ENCODE measurements at places on chromosomes 5 and 9. TPM values are rescaled to one million over a fixed set of nuclear protein-coding genes. Genes with fewer than 3 reads are reported as not detected.

Gene GADD45G
- 3.7 TPM for total RNA-seq

DNA sequence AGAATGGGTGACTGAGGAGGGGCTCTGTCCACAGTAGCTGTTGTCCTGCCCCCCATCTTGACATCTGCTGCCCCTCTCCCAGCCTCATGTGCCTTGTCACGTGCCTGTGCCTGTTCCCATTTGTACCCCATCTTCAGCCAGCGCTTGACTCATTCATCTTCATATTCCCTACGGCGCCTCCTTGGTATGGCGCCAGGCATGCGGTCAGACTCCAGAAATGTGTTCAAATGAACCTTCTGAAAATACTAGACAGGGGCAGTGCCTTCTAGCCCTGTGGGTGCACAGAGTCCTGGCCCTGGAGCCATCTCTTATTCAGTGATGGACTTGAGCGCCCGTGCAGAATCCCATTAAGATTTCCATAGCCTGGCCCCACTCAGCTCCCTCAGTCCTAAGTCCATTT lies 46.2 kb downstream of the CFAP77 start:
- no peak for DNase-seq

GRCh38 chr5:102216678-102217077 lies 79.4 kb downstream of the SLCO4C1 start:
- DNase-seq = no peak

Gene PDE6A
- not detected for total RNA-seq

DNA sequence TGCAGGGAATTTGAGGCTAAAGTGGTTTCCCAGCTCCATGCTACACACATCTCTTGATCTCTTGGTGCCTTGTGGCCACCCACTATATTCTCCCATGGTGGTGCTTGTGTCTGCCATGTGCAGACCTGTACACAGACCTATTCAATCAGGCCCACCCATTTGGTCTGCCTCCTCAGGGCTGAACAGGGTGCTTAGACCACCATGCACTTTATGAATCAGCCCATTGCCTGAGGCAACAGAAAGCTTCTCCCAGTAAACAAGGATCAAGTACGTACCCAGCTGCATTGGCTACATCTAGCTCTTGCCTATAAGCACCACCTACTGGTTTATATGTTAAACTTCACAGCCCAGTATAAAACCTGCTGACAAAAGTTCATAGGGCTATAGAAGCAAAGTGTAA lies 664.3 kb upstream of the EDIL3 start:
- DNase-seq = no peak

GRCh38 chr5:91269198-91269597 lies 113.9 kb downstream of the ARRDC3 start:
- no peak for DNase-seq

DNA sequence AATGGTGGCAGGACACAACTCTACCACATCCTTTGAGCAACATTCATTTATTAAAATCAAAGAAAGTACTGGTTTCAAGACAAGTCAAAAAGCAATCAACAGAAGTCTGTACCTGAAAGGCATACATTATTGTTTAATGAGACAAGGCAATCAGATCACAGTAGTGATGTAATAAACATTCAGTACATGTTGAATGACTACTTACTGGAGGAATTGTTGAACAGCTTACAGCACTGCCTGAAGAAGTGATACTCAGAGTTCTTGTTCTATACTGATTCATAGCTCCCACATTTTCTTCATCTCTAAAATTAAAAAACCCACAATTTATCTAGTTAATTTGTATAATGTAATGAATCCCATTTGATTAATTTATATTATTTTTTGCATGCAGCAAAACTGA lies 18.2 kb downstream of the RIOK2 start:
- no peak for DNase-seq

- peak; percentile 38 for DNase-seq
Observed at GRCh38 chr5:126852091-126852571, 75.2 kb downstream of the LMNB1 start.
